Fibroblast of skin of left biceps (primary cell): ENCODE measurements at places on chromosomes 6 and 20.

DNA sequence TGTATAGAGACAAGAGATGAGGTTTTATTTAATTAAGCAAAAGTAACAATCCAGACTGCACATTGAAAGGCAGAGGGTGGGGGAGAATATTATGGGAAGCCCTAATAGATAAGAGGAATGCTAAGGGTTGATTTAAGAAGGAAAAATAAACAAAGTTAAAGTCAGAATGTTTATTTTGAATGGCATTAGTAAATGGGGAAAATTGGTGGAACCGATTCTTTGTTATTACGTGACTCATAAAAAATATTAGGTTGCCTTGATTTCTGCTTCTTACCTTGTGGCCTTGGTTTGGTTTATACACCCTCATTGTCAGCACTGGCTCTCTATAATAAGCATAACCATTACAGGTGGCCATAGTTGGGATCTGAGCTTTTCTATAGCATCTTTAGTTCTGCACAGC, 674.8 kb upstream of the CITED2 start:
- DNase-seq, result no peak

DNA sequence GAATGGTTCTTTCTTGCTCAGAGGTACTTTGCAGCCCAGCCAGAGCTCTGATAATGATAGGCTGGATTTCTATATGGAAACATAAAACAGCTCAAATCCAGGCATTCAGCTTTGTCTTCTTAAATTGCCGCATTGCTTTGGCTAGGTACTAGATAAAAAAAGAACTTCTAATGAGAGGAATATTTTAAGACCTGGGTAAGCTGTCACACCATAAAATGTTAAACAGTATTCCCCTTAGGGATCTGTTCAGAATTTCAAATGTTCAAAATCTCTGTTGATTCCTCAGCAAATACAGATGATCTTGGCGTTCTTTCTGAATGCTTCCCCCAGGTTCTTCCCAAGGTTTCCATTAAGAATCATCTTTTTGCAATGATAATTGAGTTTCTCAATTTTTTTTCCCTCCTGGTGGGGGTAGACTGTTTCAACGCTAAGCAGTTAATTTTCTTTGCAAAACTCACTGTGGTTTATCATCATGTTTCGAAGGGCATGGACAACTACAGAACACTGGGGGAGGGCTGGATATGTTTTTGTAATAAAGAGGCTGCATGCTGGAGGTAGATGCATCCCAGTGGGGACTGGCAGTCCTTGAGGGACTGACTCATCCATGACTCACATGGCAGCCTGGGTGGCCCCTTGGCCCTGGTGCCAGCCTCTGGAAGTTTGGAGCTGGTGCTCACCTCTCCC, 31.0 kb downstream of the TIAM2 start:
- peak; percentile 74 for DNase-seq

DNA sequence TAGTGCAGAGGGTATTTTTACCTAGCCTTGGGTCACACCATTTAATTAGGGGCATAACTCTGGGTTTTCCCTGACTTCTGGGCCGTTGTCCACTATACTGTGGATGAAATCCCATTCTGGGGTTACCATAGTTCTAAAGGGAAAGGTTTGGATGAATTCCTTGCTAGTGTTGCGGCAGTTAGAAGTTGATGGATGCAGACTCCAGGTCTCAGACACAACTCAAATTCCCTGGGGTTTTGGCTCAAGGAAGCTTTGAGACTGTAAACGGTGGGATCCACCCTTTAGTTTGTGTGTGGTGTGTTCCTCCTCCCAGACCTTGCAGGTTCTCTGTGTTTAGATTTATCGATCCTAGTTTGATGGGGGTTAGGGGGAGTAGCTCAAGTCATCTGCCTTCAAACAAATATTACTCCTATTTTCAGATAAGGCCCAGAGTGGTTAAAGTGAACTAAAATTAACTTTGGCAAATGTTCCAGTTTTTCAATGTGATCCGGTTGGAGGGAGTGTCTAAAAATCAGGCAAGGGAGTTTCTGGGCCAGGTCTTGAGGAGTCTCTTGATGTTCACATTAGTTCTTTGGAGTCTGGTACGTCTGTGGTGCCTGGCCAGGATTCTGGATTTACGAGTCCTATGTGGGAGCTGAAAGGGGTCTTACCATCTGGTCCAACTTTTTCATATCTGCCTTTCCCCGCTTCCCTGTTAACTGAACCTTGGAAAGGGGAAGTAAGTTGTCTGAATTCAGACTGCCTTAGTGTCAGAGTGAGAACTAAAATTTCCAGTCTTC, 1.5 kb downstream of the RALY start:
- no peak for DNase-seq

DNA sequence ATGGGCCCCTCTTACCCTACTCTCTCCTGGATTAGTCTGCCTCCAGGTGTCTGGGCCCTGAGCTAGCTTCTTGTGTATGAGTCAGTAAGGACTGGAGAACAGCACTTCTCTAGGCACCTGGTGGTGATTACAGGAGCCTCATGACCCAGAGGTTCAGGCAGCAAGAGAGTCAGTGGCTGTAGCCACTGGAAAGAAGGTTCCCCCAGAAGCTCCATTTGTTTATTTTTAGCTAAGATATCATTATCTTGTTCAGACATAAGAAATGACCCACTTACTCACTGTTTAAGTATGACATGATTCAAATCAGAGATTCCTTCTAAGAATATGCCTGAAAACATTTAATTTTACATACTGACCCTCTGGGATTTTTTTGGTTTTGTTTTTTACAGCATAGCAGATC, 23.6 kb upstream of the SLC4A11 start:
- no peak for DNase-seq

DNA sequence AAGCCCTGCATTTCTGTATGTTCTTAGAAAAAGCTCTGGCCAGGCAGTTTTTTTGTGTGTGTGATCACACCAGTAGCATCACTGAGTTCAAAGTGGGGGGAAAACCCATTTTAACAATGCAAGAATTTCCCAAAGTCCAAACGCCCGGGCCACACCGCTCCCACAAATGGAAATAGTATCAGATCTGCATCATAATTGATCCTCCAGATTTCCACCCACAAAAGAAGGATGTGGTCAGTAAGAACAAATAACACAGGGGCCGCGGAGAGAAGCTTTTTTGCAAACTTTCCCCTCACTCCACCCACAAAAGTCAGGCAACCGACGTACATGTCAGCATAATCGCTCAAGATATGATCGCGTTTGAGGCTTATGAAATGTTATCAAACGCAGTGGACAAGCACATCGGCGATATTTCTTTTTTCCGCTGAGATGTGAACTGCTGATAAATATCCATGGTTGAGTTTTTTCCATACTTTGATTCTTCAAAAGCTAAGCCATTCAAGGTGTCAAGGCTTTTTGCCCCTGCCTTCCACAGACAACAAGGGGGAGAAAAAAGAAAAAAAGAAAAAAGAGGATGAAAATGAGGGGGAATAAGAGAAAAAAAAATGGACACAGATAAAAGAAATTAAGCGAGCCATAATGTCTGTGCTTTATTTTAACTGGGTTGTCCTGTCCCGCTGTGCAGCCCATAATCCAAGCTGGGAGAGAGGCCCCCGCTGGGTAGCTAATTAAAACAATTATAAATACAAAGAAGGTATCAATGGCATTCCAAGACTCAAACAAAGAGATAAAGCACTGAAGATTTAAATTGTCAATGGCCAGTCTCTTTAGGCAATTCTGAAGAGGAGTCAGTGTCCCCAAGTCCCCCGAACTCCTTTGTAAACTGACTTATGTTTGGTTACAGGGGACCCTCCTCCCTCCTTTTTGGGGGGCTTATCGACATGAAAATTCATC, 143.5 kb downstream of the ZFP64 start:
- no peak for DNase-seq

GRCh38 chr6:106747139-106747538, 117.8 kb downstream of the QRSL1 start:
- DNase-seq, result no peak

GRCh38 chr6:34521463-34522285, 34.5 kb downstream of the SPDEF start:
- DNase-seq, result no peak

GRCh38 chr6:11164717-11165646, 53.5 kb upstream of the ERVFRD-1 start:
- no peak for DNase-seq

GRCh38 chr6:65566117-65566516, 140.9 kb downstream of the EYS start:
- DNase-seq, result no peak

- no peak for DNase-seq
Observed at GRCh38 chr6:157539900-157540752, 159.1 kb downstream of the ZDHHC14 start.

- no peak for DNase-seq
Observed at GRCh38 chr6:5335020-5335419, 73.7 kb downstream of the FARS2 start.

- DNase-seq, result no peak
Observed at GRCh38 chr6:100948381-100949133, 67.4 kb upstream of the ASCC3 start.

- DNase-seq, result no peak
Observed at GRCh38 chr20:10201321-10201870, 17.2 kb upstream of the SNAP25 start.

GRCh38 chr6:170050591-170051041, 240.3 kb downstream of the DLL1 start:
- DNase-seq, result no peak

DNA sequence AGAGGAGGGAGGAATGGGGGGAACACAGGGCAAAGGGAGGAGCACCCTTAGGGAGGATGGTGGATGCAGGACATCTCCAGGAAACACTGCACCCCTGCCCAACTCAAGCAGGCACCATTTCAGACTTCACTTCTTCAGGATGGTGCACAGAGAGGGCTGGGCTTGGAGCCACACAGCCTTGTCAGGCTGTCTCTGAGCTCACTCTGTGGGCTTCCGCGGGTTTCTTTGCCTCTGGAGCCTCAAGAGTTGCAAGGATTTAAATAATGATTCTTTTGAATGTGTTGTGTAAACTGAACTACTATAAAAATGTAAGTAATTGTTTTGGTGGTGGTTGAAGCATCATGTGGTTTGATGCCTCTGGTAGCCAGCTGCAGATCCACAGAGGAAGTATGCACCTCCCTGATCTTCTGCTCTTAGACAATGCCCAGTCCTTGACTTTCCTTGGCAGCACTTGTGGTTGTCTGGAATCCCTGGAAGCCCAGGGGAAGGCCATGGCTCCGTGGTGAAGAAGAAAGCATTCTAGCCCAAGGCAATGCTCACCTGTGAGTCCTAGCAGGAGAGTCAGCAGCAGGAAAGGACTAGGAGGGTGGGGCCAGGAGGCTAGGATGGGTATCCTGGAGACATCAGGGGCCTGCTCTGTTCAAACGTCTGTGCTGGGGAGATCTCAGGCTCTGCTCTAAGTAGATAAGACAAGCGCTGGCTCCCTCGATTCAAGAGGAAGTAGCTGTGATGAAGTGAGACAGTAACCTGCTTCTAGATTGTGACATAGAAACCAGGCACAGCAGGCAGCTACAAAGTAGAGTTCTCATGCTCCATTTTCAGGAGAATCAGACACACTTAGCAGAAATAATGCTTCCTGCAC, 50.2 kb upstream of the SIRPG start:
- no peak for DNase-seq

DNA sequence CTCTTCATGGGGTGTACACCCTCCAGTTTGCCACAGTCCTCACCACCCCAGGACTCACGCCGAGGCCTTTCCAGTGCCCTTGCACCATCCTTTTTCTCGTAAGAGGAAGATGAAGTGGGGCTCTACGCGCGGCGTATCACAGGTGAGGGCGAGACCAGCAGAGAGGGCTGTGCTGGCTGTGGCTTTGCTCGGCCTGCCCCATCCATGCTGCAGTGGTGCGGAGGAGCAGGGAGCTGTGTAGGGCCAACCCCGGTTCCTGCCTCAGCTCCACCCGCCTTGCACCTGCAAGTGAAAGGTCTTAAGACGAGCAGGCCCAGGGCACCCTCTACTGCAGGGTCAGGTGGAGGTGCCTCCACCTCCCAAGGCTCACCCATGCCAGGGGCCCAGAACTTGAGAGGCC, 24.1 kb downstream of the RBCK1 start:
- DNase-seq, result no peak

GRCh38 chr6:32974016-32974333, 5.6 kb downstream of the BRD2 start:
- DNase-seq, result no peak

DNA sequence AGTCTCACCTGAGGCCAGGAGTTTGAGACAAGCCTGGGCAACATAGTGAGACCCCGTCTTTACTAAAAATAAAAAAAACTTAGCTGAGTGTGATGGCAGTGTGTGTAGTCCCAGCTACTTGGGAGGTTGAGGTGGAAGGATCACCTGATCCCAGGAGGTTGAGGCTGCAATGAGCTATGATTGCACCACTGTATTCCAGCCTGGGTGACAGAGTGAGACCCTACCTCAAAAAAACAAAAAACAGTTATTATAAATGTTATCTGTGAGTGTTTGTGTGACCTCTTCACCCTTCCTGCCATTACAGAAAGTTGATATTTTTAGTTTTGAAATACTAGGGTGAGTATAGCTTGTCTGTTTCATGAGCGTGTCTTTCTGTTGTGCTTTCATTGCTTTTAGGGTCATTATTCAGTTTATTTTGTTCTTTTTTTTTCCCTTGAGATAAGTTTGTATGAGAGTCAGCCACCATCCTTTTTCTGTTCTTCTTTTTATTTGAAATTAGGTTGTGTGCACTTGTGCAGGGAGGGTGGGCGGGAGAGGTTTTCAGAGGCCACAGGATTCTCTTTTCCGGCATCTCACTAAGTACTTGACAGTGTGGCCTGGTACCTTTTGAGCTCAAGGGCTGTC, 26.2 kb downstream of the CDYL start:
- DNase-seq, result no peak

GRCh38 chr6:46648869-46649492, 3.6 kb downstream of the CYP39A1 start:
- no peak for DNase-seq

GRCh38 chr6:124655866-124656265, 306.4 kb upstream of the RNF217 start:
- no peak for DNase-seq
